Aortic smooth muscle cell (primary cell): ENCODE measurements at places on chromosomes 16 and 17. TPM values are rescaled to one million over a fixed set of nuclear protein-coding genes. Genes with fewer than 3 reads are reported as not detected.

FAM171A2 gene
- 0.79 and 0.81 TPM in 2 replicates for total RNA-seq

CD79B gene
- total RNA-seq, result 2.1 and 2.9 TPM in 2 replicates

CDH5 gene
- 9.6 and 16.1 TPM in 2 replicates for total RNA-seq

PRAC2 gene
- not detected in 2 replicates for total RNA-seq

FBXL19 gene
- 12.9 and 13.2 TPM in 2 replicates for total RNA-seq

UTS2R gene
- total RNA-seq, result not detected in 2 replicates

SHISA6 gene
- not detected in 2 replicates for total RNA-seq

NPIPA7 gene
- 1.3 TPM in 2 replicates for total RNA-seq

KRT33A gene
- not detected in 2 replicates for total RNA-seq

FOXL1 gene
- total RNA-seq, result 19.3 and 31.0 TPM in 2 replicates

AHSP gene
- not detected in 2 replicates for total RNA-seq

GP2 gene
- total RNA-seq, result not detected in 2 replicates

TSNAXIP1 gene
- 0.99 and 1.1 TPM in 2 replicates for total RNA-seq

NUBP2 gene
- total RNA-seq, result 45.8 and 63.5 TPM in 2 replicates

ALKBH5 gene
- total RNA-seq, result 89.7 and 115 TPM in 2 replicates

ST6GALNAC1 gene
- total RNA-seq, result not detected in 2 replicates

DNAAF8 gene
- 1.1 and 1.3 TPM in 2 replicates for total RNA-seq

NUDT16L1 gene
- 18.9 and 24.7 TPM in 2 replicates for total RNA-seq

MT1F gene
- 0.19 and 0.79 TPM in 2 replicates for total RNA-seq

HS3ST3A1 gene
- 0.53 and 1.5 TPM in 2 replicates for total RNA-seq

HCRT gene
- not detected in 2 replicates for total RNA-seq

GNAO1 gene
- not detected in 2 replicates for total RNA-seq

TP53 gene
- total RNA-seq, result 14.1 and 19.5 TPM in 2 replicates

MGAT5B gene
- total RNA-seq, result 0.06 and 0.40 TPM in 2 replicates

C17orf67 gene
- 0.53 and 0.87 TPM in 2 replicates for total RNA-seq

NGFR gene
- 0.06 and 0.13 TPM in 2 replicates for total RNA-seq

UNC45B gene
- total RNA-seq, result not detected in 2 replicates

SLC16A5 gene
- total RNA-seq, result 1.1 and 1.5 TPM in 2 replicates

RHBDF2 gene
- total RNA-seq, result 3.3 and 3.4 TPM in 2 replicates

SLC16A6 gene
- total RNA-seq, result 0.37 and 0.92 TPM in 2 replicates

DOC2B gene
- total RNA-seq, result not detected in 2 replicates

PLA2G10 gene
- total RNA-seq, result not detected in 2 replicates

KRTAP2-3 gene
- total RNA-seq, result not detected in 2 replicates

TBC1D3H gene
- not detected in 2 replicates for total RNA-seq

CCL8 gene
- total RNA-seq, result not detected in 2 replicates

SOST gene
- 0.13 and 3.4 TPM in 2 replicates for total RNA-seq

CLEC3A gene
- not detected in 2 replicates for total RNA-seq

TBX2 gene
- total RNA-seq, result 72.3 and 98.3 TPM in 2 replicates

ZNF668 gene
- total RNA-seq, result 7.5 and 9.6 TPM in 2 replicates

ABCA9 gene
- total RNA-seq, result 59.7 and 76.4 TPM in 2 replicates

GUCY2D gene
- not detected in 2 replicates for total RNA-seq

CACNG1 gene
- total RNA-seq, result not detected in 2 replicates

KRT31 gene
- total RNA-seq, result not detected in 2 replicates

NHLRC4 gene
- 1.7 and 2.6 TPM in 2 replicates for total RNA-seq

SOX15 gene
- 0.19 and 0.26 TPM in 2 replicates for total RNA-seq

CYBA gene
- 363 and 449 TPM in 2 replicates for total RNA-seq

CDH13 gene
- total RNA-seq, result 95.3 and 119 TPM in 2 replicates

RAD51D gene
- total RNA-seq, result 7.8 and 8.9 TPM in 2 replicates

MSLN gene
- total RNA-seq, result not detected in 2 replicates

NPIPB9 gene
- 0.26 and 1.2 TPM in 2 replicates for total RNA-seq

UBB gene
- 3,707 and 4,042 TPM in 2 replicates for total RNA-seq

ZDHHC1 gene
- total RNA-seq, result 5.2 and 6.3 TPM in 2 replicates

CCL3 gene
- total RNA-seq, result 0.12 TPM in 1 of 2 replicates, not detected in the other

SEPTIN12 gene
- not detected in 2 replicates for total RNA-seq

HOXB1 gene
- total RNA-seq, result not detected in 2 replicates

POLDIP2 gene
- total RNA-seq, result 60.7 and 67.1 TPM in 2 replicates

NOS2 gene
- total RNA-seq, result under 0.01 and 0.13 TPM in 2 replicates

ST6GALNAC2 gene
- 2.9 and 5.7 TPM in 2 replicates for total RNA-seq
